ENCODE measurements at places on chromosomes 7 and 10.

DNA sequence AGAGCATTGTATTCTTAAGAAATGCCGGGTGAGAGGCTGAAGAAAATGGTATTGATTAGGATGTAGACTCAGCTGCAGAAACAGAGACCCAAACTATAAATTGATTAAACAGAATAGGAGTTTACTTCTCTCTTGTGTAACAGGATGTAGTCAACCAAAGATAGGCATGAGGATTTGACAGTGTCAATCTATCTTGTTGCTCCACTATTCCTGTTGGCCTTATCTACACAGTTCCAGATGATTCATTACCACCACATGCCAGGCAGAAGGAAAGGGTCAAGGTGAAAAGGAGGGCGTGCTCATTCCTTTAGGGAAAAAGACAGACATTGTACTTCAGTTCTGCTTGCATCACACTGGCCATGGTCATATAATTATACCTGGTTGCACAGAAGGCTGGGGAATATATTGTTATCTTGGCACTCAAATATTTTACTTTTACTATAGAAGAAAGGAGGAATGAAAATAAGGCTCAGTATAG lies 11.9 kb upstream of the DMTF1 start:
- DNase-seq: no peak

DNA sequence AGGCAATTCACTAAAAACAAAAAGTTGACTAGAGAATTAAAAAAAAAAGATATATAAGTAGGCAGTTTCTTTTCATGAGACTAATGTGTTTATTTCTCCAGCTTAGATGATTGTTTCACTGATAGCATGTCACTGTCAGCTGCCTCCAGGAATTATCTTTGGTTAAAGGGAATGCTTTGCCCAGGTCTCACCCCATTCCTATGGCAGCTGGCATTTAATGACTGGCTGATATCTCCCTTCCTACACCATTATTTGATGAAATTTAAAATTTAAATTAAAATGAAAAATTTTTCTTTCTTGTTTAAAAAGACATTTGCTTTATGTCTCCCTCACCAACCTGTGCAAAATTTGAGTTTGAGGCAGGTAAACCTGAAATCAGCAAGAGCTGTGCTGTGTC lies 214.5 kb upstream of the PRSS1 start:
- DNase-seq: no peak

DNA sequence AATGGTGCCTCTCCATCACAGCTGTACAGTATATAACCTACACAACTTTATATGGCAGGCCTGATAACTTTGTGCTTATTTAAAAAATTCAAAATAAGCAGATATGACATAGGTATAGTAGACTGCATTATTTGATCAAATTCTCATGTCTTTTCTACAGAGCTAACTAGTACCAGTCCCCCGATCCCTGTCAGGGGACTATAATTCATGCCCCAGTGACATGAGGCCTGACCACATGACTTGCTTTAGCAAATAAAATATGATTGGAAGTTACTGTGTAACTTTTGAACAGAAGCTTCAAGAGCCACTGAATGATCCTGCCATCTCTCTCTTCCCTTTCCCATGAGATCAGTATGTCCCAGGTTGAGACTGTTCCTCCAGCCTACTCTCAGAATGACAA lies 49.2 kb upstream of the WNT2 start:
- DNase-seq: no peak

DNA sequence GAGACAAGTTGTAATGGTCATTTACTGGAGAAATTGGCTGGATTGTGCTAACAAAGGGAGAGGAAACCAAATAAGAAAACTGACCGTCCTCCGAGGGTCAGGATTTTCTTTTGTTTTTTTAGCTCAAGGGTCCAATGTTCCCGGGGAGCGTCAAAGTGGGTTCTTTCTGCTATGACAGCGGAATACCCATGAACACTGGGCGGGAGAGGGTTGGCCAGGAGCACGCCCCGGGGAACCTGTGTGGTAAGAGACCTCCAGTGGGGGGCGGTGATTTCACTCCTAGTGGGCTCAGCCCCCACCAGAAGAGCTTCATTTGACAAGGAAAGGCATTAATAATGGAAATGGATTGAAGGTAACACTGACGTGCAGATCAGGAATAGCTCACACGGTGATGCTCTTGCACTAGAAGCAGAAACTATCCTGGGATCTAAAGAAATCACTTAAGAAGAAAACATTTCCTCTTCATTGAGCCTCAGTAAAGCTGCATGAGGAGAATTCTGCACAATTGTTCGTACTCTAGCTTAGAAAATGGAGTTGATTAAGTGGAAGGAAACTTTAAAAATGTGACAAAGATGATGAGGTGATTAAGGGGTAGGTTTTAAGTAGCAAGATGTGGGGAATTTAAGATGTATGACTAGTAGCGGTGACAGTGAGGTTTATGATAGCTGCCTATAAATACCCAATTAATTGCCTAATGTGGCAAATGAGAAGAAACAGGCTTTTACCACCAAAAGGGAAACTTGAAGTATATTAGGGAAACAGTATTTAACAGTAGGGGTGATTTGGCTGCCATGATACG lies 627.2 kb downstream of the SUGCT start:
- DNase-seq: no peak

DNA sequence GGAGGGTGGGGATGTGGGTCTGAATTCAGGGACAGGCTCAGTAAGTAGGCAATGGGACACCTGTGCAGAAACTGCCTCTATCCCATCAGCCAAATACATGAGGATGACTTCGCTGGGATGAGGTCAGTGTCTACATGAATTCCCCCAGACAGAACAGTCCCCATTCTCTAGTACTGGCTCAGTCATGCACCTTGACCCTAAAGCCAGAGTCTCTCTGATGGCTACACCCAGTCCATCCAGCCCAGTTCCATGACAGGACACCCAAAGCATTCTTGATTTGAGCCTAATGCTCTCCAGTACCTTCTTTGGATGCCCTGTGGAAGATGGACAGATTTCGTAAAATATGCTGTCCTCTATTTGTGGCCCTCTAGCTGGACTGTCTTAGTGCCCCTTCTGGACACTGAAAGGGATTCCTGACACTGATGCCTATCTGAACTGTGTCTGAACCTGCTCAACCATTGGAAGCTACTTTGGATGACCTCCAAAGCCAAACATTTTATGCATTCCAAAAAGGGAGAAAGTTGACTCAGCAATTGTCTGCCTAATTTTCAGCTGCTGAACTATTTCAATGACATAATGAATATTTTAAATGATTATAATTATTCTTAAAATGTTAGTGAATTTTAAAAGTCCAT lies 14.6 kb downstream of the SFRP4 start:
- peak; percentile 22 for DNase-seq

- no peak for DNase-seq
These were observed 85.7 kb downstream of the RALA start for GRCh38 chr7:39709029-39709428.
